ENCODE measurements at places on chromosomes 11 and 22.

- peak; percentile 23 for DNase-seq
Observed at GRCh38 chr11:28756977-28757376, 648.8 kb downstream of the METTL15 start.

DNA sequence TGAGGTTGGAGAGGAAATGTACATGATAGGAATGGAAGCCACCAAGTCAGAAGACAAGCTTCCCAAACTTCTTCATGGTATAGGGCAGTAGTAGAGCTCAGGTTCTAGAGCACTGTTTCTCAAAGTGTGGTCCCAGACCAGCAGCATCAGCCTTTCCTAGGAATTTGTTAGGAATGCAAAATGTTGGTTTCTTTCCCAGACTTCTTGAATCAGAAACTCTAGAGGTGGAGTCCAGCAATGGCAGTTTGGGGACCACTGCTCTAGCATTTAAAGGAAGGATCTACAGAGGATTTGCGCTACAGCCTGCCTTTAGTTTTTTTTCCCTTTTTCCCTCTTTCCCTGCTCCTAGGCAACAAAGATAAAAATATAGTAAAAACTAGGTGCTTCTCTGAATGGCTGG lies 17.0 kb upstream of the MMP12 start:
- DNase-seq: no peak

DNA sequence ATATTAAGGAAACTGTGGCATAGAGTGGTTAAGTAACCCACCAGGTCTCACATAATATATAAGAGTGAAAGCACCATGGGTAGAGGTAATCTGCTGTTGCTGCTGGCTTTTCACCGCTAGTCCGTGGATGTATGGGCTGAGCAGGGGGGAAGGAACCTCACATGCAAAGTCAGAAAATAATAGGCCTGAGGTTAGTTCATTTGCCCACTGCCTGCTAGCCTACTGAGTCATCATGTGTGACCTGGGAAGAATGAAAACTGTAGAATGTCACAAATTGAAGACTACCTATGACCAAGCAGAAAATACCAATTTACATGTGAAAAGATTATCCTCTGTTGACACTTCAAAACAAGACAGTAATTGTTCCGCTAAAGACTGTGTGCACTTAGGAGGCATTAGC lies 560.1 kb upstream of the FAT3 start:
- DNase-seq: no peak

- DNase-seq: peak; percentile 9
Observed at GRCh38 chr11:59667812-59668187, 1.0 kb downstream of the PATL1 start.

DNA sequence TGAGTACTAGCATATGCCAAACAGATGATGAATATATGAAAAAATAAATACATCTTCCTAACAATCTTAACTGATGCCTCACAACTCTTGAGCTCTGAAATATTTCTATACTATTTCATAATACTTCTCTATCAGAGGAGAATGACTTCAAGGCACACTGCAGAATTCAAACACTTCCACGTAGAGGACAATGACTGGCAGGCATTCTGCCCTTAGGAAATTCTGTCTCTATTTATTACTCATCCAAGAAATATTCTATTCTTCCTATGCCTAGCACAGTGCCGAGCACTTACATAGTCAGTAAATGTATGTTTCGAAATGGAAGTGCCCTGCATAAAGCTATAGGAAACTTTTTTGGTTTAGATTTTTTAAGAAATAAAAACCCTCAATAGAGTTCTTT lies 809.1 kb downstream of the DLG2 start:
- no peak for DNase-seq

GRCh38 chr11:126456783-126457542 lies 101.5 kb downstream of the ST3GAL4 start:
- DNase-seq: no peak

GRCh38 chr11:72720047-72720446 lies 32.2 kb downstream of the ARAP1 start:
- DNase-seq: no peak

- DNase-seq: no peak
Observed at GRCh38 chr11:68275721-68276507, 4.1 kb upstream of the C11orf24 start.

DNA sequence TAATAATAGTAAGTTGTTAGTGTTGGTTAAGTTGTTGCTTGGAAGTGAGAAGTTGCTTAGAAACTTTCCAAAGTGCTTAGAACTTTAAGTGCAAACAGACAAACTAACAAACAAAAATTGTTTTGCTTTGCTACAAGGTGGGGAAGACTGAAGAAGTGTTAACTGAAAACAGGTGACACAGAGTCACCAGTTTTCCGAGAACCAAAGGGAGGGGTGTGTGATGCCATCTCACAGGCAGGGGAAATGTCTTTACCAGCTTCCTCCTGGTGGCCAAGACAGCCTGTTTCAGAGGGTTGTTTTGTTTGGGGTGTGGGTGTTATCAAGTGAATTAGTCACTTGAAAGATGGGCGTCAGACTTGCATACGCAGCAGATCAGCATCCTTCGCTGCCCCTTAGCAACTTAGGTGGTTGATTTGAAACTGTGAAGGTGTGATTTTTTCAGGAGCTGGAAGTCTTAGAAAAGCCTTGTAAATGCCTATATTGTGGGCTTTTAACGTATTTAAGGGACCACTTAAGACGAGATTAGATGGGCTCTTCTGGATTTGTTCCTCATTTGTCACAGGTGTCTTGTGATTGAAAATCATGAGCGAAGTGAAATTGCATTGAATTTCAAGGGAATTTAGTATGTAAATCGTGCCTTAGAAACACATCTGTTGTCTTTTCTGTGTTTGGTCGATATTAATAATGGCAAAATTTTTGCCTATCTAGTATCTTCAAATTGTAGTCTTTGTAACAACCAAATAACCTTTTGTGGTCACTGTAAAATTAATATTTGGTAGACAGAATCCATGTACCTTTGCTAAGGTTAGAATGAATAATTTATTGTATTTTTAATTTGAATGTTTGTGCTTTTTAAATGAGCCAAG lies 2.7 kb downstream of the NEAT1 start:
- no peak for DNase-seq

- DNase-seq: no peak
Observed at GRCh38 chr11:64227405-64227956, 1.4 kb downstream of the NUDT22 start.

- no peak for DNase-seq
Observed at GRCh38 chr11:85299258-85299942, 327.7 kb downstream of the DLG2 start.

GRCh38 chr11:35218956-35219355 lies 80.0 kb downstream of the CD44 start:
- no peak for DNase-seq

GRCh38 chr11:123421589-123421988 lies 8.5 kb upstream of the GRAMD1B start:
- no peak for DNase-seq

- DNase-seq: peak; percentile 59
Observed at GRCh38 chr22:32660292-32660691, 141.2 kb upstream of the TIMP3 start.

- peak; percentile 24 for DNase-seq
Observed at GRCh38 chr11:73429121-73429750, 53.0 kb downstream of the RELT start.

- DNase-seq: no peak
Observed at GRCh38 chr11:132490978-132491377, 1041.3 kb downstream of the OPCML start.

- DNase-seq: no peak
Observed at GRCh38 chr11:16797776-16798175, 59.3 kb downstream of the C11orf58 start.

GRCh38 chr11:122069707-122070360 lies 46.2 kb downstream of the BLID start:
- DNase-seq: peak; percentile 54

GRCh38 chr11:115181538-115181937 lies 322.7 kb downstream of the CADM1 start:
- DNase-seq: no peak

DNA sequence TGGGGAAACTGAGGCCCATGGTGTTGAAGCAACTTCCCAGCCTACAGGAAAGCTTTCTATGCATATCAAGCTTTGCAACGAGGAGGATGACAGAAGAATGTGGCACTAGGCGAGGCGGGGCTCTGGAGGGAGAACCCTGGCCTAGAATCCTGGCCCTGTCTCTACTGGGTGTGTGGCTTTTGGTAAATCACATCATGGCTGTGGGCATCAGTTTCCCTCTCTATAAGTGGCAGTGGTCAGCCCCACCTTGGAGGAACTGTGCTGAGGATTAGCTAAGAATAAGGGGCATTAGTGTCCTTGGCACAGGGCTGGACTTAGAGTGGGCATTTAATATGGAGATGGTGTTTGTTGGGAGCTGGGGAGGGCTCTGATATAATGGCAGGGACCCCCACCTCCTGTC lies 122.6 kb upstream of the CRYBB3 start:
- no peak for DNase-seq

- DNase-seq: peak; percentile 2
Observed at GRCh38 chr11:26778000-26778757, 56.3 kb upstream of the SLC5A12 start.

- no peak for DNase-seq
Observed at GRCh38 chr11:110174645-110175310, 81.6 kb downstream of the ZC3H12C start.

GRCh38 chr11:130449996-130450769 lies 1.7 kb downstream of the ADAMTS15 start:
- DNase-seq: peak; percentile 89

- DNase-seq: no peak
Observed at GRCh38 chr11:27429761-27430393, 42.7 kb downstream of the LGR4 start.

DNA sequence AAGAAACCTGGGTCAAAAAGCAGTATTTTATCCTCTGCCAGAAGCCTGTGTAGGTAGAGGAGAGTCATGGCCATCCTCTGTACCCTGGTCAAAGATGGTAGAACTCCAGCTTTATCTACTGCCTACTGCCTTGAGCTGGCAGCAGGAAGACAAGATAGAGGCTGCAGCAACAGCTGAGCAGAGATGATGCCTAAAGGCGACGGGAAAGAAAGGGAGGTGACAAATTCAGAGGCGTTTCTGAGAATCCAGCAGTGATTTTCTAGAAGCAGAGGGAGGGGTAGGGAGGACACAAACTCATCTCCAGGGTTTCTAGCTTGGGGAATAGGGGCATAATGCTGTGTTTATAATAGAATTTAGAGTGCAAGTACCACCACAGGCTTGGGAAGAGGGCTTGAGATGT lies 15.5 kb upstream of the C1QTNF4 start:
- no peak for DNase-seq

DNA sequence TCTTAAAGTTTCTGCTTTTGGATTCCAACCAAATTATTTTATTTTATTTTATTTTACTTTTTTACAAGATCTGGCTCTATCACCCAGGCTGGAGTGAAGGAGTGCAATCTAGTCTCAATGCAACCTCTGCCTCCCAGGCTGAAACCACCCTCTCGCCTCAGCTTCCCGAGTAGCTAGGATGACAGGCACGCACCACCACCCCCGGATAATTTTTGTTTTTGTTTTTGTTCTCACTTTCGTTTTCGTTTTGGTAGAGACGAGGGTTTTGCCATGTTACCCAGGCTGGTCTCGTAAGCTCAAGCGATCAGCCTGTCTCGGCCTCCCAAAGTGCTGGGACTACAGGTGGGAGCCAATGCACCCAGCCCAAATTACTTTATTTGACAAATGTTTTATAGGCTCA lies 219.8 kb downstream of the ETS1 start:
- DNase-seq: no peak

DNA sequence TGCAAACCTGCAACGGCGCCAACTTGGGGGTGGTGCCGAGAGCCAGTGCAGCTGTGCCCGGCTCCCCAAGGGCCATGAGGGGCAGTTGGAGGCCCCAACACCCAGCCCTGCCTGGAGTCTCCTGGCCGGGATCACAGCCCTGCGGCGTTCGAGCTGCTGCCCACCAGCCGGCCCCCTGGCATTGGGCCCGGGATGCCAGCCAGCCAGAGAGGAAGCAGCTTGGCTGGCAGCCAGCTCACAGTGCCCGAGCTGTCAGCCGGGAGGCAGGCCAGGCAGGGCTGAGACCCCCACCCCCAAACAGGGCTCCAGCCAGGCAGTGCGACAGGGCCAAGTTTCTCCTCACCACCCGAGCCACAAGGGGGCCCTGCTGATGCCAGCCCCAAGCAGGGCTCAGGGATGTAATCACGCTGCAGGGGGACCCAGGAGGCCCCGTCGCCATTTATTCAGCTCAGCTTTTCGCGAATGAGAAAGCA lies 26.0 kb upstream of the TCF20 start:
- DNase-seq: no peak
